KG1 (cell line): ENCODE measurements at places on chromosomes 6 and 20.

GRCh38 chr6:42966571-42966970 lies 6.0 kb downstream of the GNMT start:
- DNase-seq: no peak

GRCh38 chr20:57038608-57039440 lies 227.6 kb downstream of the BMP7 start:
- no peak for DNase-seq

DNA sequence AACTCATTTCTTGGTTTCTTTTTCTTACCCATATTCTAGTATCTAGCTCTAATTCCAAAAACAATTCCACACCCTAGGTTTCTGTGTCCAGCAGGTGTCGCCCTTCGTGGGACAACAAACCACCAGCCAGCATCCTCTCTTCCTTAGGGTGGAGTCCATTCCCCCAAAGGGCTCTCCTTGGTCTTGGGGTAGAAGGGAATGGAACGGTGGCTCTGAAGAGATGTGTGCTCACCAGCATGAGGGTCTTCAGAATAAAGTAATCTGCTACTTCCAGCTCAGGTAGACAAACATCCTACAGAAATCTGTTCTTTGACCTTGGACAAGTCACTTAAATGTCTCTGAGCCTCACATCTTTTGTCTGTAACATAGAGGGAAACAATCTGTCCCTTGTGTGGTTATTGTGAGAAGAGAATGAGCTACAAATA lies 7.2 kb downstream of the HLA-DMB start:
- DNase-seq: peak; percentile 12

DNA sequence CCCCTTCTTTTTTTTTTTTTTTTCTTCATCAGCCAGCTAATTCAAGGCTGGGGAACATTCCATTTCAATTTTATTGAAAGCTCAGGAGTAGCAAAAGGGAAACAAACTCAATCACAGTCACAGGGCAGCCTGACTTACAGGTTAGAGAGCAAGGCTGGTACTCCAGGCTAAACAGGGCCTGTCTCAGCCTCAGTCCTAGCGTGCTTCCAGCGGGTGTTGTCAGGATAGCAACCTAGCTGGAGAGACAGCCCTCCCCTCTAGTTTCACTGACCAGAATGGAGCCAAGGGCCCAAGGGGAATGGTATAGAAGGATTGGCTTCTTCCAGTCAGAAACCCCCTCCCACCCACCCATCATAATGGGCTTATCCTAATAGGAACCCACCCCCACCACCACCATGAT lies 132.9 kb downstream of the PXDC1 start:
- DNase-seq: no peak

- no peak for DNase-seq
These were observed 105.9 kb upstream of the FOXC1 start for GRCh38 chr6:1503811-1504210.

GRCh38 chr6:164135511-164136132 lies 721.1 kb downstream of the QKI start:
- no peak for DNase-seq

- no peak for DNase-seq
These were observed 598.3 kb upstream of the HS3ST5 start for GRCh38 chr6:114941078-114941477.

DNA sequence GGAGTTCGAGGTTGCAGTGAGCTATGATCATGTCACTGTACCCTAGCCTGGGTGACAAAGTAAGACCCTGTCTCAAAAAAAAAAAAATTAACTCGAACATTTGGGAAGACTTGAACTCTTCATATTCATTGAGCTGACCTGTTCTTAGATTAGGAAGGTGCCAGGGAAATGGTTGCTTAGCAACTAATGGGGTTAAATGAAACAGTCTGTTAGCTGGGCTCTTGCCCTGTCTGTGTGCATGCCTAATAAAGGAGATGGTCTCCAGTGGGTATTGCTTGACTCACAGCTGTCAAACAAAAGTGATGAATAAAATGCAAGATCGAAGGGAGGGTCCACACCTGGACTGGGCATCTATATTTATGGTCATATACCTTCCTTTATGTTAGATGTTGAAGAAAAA lies 101.8 kb downstream of the KLHL32 start:
- DNase-seq: no peak

GRCh38 chr20:37283530-37284195 lies 5.8 kb upstream of the MANBAL start:
- no peak for DNase-seq

GRCh38 chr20:45392733-45393132 lies 14.6 kb upstream of the TP53TG5 start:
- no peak for DNase-seq

GRCh38 chr6:145540741-145541140 lies 194.6 kb downstream of the EPM2A start:
- no peak for DNase-seq

- no peak for DNase-seq
These were observed 97.8 kb downstream of the GMPR start for GRCh38 chr6:16336056-16336818.

DNA sequence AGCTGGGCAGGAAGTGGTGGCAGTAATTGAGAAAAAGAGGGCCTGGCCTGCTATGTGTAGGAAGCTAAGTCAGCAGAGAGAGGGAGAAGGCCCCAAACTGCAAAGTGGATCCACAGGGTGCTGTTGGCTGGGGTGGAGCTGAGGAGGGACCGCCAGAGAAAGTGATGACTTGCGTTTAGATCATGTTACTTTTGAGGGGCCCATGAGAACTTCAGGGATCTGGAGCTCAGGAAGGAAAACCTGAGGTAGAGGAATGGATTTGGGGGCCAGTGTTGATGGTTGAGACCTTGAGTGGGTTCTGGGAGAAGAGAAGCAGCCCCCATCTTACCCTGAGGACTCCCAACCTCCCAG lies 155.5 kb downstream of the MRPL14 start:
- DNase-seq: no peak

DNA sequence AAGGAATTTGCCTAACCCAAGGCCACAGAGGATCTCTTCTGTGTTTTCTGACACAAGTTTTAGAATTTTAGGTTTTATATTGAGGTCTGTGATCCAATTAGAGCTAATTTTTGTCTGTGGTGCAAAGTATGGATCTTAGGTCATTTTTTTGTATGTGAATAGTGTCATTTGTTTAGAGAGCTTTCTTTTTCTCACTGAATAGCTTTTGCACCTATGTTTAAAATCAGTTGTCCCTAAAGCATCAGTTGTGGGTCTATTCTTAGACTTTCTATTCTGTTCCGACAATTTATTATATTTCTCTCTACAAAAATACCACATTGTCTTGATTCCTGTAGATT lies 341 bp upstream of the MCM9 start:
- DNase-seq: no peak

DNA sequence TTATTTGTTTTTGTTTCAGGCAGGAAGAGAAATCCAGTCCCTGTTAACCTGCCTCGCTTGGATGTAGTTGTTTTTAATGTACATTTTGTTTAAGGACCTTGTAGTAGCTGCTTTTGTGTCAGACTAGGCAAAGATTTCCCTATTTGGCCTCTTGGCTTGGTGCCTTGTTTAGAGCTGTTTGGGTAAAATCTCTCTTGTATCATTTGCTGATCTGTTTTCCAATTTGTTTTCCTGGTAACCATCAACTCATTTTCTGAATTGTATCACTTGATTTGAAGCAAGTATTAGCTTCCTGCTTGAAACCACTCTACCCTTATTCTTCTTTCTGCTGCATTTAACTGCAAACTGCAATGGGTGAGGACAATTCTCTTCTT lies 160.7 kb downstream of the ZFAND3 start:
- no peak for DNase-seq

DNA sequence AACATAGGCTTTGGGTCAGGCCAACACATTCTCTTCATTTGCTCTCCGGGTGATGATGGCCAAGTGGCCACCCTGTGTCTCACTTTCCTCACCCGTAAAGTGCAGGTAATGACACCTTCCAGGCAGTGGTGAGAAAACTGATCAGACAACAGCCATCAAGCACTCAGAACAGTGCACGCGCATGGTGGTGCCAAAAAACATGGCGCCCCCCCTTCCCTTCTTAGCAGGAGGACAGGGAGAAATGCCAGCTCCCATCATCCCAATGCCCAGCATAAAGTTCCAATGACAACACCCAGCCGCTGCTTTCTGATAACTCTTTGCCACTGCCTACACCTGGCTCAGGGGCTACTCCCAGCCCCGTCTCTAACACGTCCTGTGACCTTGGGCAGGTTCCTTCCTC lies 8.4 kb downstream of the BPIFB1 start:
- DNase-seq: no peak

DNA sequence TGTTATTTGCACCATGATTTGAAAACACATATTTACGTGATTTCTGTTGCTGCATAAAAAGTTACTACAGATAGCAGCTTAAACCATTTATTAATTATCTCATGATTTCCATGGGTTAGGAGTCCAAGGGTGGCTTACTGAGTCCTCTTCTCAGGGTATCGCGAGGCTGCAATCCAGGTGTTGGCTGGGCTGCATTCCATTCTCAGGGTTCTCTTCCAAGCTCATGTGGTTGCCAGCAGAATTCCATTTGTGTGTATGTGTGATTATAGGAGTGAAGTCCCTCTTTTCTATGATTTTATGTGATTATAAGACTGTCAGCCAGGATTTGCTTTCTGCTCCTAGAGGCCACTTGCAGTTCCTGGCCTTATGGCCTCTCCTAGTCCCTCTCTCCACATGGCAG lies 135.1 kb downstream of the FAM83B start:
- no peak for DNase-seq

DNA sequence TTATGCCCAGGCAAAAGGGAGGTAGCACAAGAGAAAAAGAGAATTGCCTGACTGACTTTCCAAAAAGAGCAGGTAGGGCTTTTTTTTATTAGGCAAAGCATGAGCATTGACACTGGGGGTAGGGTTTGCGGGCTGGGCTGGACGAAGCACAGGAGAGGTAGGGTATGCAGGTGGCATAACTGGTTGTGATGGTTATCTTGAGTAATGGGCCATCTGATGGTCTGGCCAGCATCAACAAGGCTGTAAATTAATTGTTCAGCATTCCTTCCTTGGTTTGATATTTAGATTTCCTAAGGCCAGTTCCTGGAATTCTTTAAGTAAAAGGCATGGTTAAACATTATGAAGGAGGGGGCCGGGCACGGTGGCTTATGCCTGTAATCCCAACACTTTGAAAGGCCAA lies 13.9 kb upstream of the BFSP1 start:
- no peak for DNase-seq

DNA sequence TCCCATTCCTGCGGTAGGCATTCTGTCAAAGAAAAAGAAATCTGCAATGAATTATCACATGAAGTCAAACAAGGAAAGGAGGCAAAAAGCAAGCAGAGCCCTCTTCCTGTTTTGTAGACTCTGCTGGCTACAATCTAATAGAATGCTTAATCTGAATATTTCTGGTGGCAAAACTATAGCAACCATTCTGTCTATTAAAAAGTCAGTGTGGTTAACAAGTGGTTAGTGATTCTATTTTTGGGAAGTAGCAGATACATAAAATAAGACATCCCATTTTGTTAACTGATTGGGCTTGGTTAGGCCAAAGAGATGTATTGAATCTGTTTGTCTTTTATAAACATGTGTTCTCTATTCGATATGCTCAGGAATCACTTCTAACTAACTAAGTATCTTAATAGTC lies 442.3 kb downstream of the CDC5L start:
- no peak for DNase-seq

DNA sequence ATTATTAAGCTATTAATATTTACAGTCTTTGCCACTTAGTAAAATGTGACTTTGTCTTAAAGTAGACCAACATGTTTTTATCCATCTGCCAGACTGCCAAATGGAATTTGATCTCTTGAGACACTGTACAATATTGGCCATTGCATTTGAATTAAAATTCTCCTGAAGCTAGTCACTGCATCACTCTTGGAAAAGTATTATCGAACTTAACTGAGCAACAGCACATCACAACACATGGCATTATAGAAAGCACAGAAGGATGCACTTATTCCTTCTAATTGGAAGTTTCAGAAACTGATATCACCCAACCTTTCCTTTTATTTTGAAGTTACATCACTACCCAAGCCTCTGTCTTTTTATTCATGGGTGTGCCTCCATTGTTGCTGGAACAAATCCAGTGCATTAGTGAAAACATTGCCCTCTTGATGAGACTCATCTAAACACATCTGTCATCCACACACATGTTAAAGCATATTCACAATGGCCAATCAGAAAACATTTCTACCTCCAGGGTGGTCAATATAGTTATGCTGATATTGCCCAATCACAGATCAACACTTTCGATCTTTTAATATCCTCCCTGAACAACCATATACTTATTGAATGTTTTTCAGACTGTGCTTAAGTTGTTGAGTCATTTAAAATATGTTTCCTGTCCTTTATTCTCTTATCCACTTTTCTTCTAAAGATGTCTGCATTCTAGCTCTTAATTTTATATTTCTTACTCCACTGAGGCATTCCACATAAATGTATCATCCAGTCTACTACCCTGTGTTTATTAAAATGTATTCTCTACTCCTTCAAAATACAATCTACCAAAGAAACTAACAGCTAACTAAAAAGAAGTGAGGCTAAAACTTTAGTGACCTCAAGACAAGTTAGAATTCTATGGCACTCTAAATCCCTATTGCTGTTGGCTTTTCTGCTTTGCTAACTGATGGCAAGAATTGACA lies 535.0 kb downstream of the RFPL4B start:
- no peak for DNase-seq
